Stimulated activated CD4-positive, alpha-beta T cell treated with anti-CD3 and anti-CD28 coated beads, Interleukin-1b, Interleukin-23, amount 100 ng/mL, for 1 hour (primary cell): ENCODE measurements at places on chromosomes 16 and 17.
A peak's percentile ranks its signal among the peaks of the same experiment; 100 is the strongest.

DNA sequence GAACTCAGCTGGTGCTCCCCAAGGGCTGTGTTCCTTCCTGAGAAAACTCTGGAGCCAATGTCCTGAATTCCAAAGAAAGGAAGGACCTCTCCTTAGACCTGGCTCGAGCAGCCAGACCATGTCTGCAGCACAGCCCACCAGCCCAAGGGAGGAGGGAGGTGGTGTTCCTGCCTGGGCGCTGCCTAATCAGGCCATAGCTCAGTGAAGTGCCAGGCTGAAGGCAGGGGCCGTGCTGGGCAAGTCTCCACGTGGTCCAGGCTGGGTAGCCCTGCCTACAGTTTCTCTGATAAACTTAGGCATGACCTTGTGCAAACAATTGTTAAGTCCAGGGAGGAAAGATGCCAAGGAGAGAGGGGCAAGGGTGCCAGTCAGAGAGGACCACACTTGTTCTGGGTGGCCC, 76.8 kb downstream of the MPRIP start:
- DNase-seq, result no peak

- no peak for DNase-seq
These were observed 6.0 kb downstream of the ADAT1 start for GRCh38 chr16:75617121-75617520.

GRCh38 chr17:75814900-75815373, 29.3 kb downstream of the UNC13D start:
- no peak for DNase-seq

GRCh38 chr16:55502801-55503366, 6.0 kb upstream of the LPCAT2 start:
- no peak for DNase-seq

DNA sequence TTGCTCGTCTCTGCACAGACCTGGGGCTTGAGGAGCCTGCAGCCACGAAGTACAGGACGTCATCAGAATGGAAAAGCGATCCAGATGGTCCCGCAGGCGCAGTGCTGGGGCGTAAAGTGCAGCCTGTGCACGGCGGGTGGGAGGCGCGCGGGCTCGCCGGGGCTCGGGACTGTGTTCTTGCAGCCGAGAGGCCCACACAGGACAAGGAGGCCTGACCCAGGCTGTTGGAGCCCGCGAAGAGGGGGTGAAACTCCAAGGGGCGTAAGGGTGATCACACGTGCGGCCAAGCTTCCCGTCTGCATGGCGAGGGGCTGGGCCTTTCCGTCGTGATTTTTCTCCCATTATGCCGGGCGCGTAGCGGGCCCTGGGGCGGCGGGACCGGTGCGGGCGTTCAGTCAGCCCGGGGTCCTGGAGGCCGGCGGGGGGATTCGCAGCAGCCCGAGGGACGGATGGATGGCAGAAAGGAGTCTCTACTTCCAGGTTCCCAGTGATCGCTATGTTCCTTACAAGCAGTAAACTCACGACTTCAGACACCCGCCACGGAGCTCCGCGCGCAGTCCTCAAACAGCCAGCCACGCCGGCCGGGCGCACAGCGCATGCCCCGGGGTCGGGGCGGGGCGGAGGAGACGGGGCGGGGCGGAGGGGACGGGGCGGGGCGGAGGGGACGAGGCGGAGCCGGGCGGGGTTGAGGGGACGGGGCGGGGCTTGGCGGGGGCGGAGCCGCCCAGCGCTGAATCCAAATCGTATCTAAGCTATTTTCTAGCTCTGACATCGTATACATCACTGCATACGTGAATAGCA, 141.0 kb upstream of the KCNJ18 start:
- DNase-seq, result peak; percentile 82

DNA sequence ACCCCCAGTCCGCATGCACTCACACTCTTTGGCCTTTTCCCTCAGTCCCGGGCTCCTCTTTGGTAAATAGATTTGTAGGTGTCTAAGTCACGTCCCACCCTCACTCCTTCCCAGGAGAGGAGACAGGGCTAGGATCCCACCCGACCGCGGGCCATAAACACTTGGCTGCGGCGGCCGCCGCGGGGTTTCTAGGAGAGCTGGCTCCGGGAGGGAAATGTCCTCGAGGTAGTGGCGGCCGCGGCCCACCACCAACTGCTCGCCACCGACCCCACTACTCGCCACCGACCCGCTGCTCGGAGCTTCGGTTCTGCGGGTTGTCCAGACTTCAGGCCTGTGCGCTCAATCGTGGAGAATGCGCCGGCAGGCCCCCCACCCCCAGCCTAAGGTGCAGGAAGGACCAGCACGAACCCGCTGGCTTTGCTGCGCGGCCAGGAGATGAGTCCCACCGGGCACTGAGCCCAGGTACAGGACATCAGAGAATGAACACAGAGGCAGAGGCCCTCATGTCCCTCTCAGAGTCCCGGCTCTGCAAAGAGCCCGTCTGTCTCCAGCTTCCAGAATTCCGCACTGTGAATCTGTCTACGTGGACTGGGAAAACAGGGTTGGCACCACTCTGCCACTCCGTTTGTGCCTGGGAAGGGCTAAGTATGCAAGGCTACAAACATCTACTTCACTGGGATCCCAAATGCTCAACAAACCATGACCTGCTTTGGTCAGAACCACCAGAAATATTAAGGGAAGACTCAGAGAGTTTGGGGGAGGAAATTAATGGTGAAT, 2.5 kb downstream of the PRAC2 start:
- no peak for DNase-seq

DNA sequence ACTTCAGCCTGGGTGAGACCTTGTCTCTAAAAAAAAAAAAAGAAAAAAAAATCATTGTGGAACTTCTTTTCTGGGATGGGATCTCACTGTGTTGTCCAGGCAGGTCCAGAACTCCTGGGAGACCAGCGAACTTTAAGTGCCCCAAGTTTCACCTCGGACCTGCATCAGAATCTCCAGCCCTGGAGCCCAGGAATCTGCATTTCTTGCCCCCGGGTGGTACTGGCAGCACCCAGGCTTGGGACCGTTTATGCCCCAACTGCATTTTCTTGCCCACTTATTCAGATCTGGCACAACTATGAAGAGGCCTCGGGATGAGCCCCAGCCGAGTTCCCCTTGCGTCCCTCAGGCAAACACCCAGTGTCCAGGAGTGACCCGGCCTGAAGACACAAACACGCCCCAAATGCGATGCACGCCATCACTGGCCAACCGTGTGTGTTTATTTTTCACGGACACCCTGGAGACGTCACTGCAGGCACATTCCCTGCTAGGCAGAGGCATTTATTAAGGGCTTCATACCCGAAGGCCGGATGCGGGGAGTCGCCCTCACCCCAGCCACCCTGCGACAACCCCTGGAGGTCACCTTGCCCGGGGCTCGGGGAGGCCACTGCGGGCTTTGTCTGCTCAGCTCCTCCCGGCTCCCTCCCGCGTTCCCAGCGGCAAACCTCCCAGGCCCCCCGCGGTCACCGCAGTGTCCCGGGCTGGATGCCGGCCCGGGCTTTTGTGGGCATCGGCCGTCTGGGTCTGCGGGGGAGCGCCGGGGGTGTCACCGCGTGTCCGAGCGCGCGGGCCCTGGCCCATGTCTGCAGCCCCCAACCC, 684 bp upstream of the SPIRE2 start:
- DNase-seq, result no peak

DNA sequence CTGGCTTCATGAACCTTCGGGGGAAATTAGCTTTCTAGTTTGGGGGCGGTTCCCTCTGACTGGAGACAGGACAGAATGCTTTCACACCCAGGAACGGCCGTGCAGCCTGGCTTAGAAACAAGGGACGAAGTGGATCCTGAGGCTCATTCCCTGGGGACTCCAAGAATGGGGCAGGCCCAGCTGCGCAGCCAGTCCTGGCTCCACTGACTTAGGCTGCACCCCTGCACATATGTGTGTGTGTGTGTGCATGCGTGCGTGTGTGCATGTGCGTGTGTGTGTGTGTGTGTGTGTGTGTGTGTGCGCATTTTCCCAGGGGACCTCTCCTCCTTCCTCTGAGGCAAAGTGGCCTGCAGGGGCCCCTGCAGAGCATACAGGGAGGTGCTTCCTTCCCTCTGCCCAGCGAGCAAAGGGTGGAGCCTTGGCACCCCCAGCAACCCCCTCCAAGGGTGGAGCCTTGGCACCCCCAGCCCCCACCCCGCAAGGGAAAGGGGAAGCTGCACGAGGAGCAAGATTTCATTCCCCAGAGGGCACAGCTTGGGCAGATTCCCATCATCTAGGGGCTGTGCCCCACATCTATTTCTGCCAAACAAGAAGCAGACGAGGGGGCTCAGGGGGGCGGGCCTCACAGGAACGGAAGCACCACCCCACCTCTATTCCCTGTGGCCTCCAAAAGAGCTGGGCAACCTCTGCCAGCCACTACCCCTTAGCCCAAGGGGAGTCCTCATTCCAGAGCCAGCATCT, 97.6 kb upstream of the CBX4 start:
- DNase-seq, result no peak

GRCh38 chr17:76271669-76272540, 6.8 kb downstream of the UBALD2 start:
- no peak for DNase-seq

DNA sequence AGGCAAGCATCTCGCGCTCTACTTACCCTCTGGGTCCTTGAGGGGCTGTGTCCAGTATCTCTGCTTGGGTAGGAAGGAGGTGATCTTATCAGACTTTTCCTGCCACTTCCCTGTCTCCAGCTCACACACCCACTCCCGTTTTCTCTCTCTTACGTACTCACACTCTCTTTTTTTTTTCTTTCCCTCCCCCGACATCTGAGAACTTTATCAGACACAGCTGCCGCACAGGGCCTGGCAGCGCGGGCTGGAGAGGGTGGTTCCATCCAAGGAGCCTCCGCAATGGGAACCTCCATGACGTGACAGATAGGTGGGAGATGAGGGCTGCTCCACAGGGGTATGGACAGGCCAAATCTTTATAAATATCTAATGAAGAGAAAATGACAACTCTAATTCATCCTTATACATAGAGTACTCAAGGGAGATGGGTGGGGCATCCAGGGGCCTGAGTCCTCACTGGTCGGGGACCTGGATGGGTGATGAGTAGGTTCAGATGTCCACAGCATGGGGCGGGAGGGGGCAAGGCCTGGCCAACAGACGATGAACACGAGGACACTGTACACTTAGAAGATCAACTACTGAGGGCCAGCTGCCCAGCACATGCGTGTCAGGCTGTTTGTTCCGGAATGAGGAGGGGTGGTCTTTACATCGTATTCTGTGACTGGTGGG, 23.3 kb downstream of the MINK1 start:
- DNase-seq, result no peak

DNA sequence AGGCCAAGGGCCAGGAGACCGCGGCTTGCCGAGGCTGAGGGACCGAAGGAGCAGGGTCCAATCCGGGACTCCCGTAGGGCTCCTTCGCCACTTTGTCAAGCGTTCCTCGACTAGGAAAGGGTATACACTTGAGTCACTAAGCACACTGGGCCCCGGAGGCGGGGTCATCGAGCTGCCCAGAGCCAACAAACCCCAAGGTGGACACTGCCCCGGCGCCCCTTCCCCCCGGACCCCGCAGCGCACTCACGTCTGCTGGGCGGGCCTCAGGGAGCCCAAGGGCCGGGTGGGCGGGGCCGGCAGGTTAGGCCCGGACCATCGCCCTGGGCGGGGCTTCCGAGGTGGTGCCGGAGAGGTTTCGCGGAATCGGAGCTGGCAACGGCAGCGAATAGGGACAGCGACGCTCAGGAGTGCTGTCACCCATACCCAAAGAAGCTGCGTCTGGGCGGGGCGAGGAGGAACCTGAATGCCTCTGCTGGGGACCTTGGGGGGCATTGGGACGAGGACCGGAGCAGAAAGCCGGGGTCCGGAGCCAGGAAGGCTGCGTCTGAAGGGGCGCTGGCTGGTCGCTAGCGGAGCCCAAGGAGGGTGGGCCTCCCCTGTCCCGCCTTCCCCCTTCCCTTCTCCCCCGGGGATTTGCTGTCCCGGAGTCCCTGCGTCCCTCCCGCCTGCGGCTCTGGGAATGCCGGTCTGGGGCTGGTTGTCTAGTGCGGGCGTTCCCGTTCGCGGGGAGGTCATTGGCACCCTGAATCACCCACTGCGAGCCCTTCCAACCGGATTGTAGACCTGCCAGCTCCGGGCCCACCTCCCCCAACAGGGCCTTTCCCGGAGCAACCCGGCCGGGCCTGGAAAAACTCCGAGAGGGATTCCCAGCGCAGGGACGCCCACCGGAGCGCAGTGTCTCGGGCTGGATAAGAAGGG, 118.2 kb upstream of the SMURF2 start:
- peak; percentile 57 for DNase-seq

GRCh38 chr17:75418531-75418930, 13.1 kb upstream of the GRB2 start:
- no peak for DNase-seq

GRCh38 chr17:71361656-71362450, 759.0 kb upstream of the SOX9 start:
- DNase-seq, result no peak

DNA sequence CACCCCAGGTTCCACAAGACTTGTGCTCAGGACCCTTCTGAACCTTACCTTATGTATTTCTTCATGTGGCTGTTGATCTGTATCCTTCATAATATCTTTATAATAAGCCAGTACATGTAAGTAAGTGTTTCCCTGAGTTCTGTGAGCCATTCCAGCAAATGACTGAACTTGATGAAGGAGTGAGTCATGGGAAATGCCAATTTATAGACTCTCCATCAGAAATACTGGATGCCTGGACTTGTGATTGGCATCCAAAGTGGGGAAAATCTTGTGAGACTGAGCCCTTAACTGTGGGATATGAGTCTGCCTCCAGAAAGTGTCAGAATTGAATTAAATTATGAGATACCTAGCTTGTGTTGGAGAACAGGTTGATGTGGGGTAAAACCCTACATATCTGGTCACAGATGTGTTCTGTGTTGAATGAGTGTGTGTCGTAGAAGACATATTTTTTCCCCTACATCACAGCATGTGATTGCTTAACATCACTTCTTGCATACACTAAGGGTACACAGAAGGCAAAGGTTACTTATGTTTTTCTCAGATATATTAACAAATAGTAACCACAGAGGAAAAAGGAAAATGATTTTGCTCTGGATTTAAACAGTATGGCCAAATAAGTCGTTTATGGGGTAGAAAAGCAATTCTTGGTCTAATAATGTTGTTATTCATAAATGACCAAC, 70.2 kb upstream of the NETO2 start:
- no peak for DNase-seq

GRCh38 chr16:67216612-67217490, 10.1 kb upstream of the TMEM208 start:
- no peak for DNase-seq
